Epithelial cell of prostate (primary cell): ENCODE measurements at places on chromosomes 3 and 15.

- no peak for DNase-seq
Measured at GRCh38 chr3:4029135-4029534, 229.9 kb downstream of the LRRN1 start.

- DNase-seq = no peak
Measured at GRCh38 chr3:3129579-3129978, 2.8 kb downstream of the TRNT1 start.

DNA sequence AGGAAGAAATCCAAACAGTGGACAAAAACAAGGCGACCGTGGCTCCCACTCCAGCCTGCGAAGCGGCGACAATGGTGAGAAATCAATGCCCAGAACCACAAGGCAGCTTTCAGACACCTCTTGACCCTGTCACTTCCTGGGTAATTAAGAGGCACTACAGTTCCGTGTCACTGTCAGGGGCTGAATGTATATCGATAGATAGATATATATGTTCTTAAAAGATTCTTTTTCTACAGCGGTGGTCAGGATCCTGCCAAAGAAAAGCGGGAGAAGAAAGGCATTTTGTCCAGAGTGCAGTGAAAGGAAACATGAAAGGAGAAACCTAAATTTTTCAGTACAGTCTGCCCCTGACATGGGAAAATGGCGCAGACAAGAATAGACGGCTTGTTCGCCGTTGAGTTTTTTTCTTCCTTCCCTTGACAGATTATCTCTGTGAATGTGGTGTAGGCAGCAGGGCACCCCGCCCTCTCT, 56.2 kb upstream of the HES1 start:
- no peak for DNase-seq

GRCh38 chr15:77097921-77098320, 27.0 kb upstream of the TSPAN3 start:
- DNase-seq = no peak

DNA sequence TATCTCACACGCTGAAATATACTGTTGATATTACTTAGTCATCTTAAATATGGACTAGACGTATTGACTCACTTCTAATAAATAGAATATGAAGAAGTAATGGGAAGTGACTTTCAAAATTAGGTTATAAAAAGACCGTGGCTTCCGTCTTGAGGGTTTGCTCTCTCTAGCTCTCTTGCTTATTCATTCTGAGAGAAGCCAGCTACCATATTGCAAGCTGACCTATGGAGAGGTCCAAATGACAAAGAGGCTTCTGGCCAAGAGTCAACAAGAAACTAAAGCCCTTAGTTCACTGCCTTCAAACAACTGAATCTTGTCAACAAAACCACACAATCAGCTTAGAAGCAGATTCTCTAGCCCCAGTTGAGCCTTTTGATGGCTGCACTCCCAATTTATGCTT, 46.1 kb downstream of the SLC9C1 start:
- DNase-seq = no peak

GRCh38 chr3:111764645-111765091, 94.4 kb upstream of the PHLDB2 start:
- DNase-seq = no peak

DNA sequence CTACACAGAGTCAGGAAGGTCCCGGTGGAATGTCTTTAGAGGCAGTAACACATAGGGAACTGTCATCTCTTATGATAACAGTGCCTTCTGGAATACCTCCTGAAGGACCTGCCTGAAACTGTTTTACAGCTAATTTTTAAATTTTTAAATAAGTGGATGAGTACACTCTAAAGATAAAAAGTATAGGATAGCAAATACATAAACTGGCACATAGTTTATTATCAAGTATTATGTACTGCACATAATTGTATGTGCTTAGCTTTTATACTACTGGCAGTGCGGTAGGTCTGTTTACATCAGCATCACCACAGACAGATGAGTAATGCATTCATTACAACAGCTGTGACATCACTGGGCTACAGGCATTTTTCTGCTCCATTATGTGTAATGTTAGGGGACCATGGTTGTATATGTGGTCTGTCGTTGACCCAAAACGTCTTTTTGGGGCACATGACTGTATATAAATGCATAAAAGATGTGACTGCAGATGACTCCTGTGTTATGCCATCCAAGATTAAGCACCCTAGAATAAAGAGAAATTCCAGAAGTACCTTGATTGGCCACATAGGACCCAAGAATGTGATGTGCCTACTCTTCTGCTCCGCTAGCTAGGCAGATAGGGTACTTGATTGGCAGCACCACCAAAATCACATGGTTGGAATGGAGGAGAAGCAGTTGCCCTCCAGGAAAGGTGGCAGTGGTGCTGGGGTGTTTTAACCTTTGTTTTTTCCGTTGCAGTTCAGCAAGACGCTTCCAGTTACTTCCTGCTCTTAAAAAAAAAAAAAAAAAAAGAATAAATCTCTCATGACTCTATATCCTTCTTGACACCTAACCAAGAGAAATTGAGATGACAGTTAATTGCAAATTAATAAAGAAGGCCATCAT, 3.3 kb downstream of the VPS8 start:
- DNase-seq = no peak

GRCh38 chr3:124407260-124407659, 323.0 kb upstream of the UMPS start:
- DNase-seq = no peak

DNA sequence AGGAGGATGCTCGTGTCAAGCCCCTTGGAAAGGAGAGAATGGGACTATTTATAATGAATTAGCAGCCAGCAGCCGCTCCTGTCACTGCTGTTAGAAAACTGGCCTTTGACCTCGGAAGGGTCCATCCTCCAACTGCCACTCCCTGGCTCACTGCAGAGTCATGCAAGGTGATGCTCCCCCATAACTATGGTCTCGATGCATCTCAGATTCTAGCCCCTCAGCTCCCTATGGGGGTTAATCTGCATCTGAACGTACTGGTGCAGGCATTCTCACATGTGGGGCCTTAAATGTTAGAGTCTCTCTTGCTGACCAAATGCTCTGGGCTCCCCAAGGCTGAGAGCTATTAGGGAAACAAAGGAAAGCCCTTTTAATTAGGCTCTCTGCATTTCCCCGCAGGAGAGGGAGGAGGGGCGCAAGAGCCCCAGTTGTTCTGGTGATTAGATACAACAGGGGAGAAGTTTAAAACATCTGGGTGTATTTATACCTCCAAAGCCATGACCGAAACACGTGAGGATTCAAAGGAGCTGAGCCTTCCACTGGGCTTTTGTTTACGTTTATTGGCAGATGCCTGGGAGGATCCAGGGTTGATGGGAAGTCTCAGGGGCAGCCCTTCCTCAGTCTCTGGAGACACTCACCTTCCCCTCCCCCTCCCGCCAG, 182.5 kb downstream of the OPA1 start:
- DNase-seq = no peak

DNA sequence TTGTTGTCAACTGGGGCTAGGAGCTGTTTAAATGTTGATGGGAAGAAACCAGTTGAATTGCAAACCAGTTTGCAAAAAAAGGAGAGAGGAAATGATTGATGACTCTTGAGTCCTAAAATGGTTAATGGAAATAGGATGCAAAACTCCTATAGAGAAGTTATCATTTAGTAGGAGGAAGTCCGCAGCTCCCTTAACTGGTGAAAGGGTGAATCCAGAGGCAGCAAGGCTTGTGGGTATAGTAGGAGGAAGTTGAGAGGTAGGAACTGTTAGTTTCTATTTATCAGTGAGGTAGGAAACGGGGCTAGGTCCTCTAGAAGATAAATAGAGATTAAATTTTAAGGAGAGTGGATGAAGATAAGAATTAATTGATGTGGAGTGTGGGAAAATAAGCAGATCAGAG, 15.4 kb downstream of the IREB2 start:
- DNase-seq = no peak

DNA sequence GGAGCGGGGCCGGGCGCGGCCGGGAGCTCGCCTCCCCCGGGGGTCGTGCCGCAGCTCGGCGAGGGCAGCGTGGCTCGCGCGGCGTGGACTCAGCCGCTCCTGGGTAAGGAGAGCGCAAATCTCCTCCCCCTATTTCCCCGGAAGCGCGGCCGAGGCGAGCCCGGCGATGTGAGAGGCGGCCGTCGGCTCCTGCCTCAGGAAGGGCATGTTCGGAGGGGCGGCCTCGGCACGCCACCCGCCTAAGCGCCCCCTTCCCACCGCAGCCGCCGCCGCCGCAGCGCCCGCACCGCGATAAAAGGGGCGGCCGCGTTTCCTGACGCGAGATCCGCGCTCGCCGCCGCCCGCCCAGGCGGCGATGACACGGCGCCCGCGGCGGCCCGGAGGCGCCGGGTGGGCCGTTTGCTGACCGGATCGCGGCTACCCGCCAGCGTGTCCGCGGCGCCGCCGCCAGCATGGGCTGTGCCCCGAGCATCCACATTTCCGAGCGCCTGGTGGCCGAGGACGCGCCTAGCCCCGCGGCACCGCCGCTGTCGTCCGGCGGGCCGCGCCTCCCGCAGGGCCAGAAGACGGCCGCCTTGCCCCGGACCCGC, at the start of gene PDE8A:
PDE8A (plus strand) TSS at position 146 of the 590 bp plus-strand sequence; CDS start at position 453, 307 bp downstream.
- no peak for DNase-seq

DNA sequence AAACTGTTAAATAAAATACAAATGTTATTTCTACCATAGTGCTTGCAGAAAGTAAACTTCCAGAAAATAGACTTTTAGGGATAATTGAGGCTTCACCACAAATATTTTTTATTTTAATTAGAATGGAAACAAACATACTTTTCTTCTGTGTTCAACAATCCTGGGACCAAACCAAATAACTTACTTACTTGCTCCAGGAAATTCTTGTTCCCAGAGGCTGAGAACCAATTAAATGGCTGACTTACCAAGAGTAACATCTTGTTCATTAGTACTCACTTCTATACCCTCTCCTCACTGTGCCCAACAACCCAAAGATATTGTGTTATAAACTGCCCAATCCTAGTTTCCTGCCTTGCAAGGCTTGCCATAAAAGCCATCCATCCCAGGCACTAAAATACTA, 172.2 kb upstream of the PFN2 start:
- DNase-seq = no peak

- no peak for DNase-seq
Measured at GRCh38 chr15:57732526-57733331, 26.2 kb downstream of the POLR2M start.

- no peak for DNase-seq
Measured at GRCh38 chr3:155317211-155317610, 23.7 kb upstream of the STRIT1 start.

DNA sequence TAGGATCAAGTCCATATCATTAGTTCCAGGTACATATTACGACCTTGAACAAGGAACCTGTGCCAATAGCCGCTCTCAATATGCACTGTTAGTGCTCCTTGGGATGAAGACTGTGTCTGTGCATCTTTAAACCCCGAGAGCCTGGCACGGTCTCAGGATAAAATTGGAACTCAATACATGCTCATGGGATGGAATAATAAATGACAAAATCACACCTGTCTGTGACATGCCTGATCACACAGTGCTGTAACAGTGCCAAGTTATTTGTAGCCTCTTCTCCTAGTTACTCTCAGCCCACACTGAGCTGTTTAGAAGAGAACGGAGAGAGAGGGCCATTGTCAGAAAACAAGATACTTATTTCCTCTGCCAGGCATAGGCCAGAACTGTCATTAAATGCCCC, 82.2 kb downstream of the SSR3 start:
- DNase-seq = no peak
